ENCODE measurements at places on chromosomes 5 and 9.

GRCh38 chr5:145553177-145553576 is 282.0 kb downstream of the PRELID2 start:
- no peak for DNase-seq

- no peak for DNase-seq
These were observed 6.7 kb upstream of the CDH6 start for GRCh38 chr5:31186672-31187267.

DNA sequence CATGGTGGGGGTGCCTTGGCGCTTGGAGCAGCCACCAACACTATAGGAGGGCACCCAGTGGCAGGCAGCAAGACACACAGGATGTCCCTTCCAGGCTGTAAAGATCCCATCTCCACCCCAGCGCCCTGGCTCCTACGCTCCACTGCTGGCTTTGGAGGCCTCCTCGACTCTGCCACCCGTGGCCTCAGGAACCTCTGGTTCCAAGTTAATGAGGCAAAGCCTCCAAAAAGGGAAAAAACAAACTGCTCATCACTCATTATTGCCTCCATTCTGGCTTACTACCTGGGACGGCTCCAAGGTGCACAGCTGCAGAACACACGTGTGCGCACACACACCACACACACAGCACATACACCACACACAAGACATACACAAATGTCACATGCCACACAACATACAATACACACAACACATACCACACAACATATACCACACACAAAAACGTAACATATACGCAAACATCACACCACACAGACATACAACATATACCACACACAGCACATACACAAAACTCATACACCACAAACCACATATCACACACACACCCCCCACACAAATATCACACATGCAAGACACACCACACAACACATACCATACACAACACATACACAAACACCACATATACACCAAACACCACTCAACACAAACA is 45.3 kb downstream of the ROR2 start:
- DNase-seq, result no peak

- DNase-seq, result no peak
These were observed 171.5 kb downstream of the SSBP2 start for GRCh38 chr5:81579262-81579924.

DNA sequence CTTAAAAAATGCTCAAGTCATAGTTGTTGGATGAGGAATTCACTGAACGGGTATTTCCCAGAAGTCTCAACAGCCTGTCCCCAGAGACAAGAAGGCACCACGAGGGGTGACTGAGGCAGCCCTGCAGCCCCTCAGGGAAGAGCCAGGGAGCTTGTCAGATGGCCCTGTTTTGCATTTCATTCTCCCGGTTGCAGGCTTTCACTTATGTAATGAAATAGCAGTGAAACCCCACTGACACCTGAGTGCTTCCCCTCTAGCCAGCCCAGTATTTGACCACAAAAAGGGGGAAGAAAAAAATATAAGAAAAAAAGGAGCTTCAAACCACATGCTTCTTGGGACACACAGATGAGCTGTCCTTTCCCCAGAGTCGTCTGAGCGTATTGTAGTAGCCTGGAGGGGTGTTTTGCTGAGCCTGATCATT is 75.3 kb upstream of the IL12B start:
- DNase-seq, result no peak

DNA sequence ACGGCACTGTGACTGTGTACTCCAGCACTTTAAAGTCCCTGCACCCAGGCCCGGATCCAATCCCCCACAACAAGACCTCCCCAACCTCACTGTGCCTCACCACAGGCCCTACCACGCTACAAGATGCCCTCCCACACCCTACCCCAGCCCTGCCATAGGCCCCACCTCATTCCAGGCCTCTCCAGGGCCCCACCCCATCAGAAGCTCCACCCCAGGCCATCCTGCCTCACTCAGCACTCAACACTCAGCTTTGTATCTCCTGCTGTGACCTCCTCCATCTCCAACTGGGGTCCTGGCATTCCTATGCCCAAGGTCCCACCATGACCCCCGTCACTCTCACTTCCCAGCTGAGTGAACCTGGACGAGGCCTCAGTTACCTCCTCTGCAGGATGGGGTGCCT is 38.8 kb downstream of the BARX1 start:
- no peak for DNase-seq
